ENCODE measurements at places on chromosomes 16 and 17.

- DNase-seq = no peak
Observed at GRCh38 chr17:17990282-17990681, 17.6 kb downstream of the DRC3 start.

DNA sequence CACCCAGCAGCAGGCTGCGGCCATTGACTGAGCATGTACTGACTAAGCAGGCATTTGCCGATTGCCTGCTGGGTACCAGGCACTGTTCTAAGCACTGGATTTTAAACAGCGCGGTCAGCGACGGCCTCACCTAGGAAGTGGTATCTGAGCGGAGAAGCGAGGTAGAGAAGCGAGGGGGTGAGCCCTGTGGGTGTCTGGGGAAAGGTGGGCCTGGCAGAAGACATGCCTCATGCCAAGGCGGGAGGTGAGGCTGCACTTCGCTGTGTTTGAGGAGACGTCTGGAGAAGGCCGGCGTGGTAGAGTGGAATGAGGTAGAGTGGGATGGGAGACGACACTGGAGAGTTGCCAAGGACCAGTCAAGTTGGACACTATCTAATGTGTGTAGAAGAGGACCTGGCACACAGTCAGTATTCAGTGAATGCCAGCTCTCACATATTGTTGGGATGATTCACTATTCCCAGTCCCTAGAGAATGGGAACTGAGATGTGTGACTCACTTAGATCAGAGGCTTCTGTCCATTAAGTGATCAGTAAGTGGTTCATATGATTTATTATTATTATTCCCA lies 14.4 kb downstream of the SYCE1L start:
- DNase-seq = no peak

DNA sequence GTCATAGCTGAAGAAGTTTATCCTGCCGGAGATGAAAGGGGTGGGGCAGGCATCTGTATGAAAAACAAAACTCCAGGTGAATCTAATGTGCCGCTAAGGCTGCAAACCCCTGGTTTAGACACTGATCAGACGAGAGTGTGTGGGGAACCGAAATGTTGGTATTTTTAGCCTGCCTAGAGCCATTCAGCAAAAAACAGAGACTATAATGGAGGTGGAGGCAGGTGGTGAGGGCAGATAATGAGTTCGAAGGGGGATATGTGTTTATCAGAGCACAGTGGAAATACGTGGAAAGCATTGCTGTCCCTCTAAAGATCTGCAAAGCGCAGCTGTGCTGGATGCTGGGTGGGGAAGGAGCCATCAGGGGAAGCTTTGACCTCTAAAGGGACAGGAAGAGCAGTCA lies 127.5 kb upstream of the WSCD1 start:
- DNase-seq = no peak

- no peak for DNase-seq
Observed at GRCh38 chr16:68403177-68403576, 45.1 kb downstream of the SMPD3 start.

DNA sequence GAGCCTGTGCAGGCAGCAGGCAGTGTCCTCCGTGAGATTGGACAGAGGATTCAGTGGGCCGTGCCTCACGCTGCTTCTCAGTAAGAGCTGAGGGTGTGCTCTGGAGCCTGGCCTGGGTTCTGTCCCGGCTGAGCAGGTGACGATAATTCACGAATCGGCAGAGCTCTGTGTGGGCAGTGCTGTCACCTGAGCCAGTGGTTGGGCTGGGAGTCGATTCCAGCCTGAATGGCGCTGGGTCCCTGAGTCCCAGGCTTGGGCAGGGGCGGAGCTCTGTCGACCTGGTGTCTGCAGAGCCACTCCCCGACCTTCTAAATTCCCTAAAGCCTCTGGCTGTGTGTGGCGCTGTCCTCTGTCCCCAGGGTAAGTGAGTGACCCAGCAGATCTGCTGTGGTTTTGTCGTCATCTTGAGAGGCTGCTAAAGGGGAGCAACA lies 8.4 kb downstream of the ACSF3 start:
- DNase-seq = no peak

DNA sequence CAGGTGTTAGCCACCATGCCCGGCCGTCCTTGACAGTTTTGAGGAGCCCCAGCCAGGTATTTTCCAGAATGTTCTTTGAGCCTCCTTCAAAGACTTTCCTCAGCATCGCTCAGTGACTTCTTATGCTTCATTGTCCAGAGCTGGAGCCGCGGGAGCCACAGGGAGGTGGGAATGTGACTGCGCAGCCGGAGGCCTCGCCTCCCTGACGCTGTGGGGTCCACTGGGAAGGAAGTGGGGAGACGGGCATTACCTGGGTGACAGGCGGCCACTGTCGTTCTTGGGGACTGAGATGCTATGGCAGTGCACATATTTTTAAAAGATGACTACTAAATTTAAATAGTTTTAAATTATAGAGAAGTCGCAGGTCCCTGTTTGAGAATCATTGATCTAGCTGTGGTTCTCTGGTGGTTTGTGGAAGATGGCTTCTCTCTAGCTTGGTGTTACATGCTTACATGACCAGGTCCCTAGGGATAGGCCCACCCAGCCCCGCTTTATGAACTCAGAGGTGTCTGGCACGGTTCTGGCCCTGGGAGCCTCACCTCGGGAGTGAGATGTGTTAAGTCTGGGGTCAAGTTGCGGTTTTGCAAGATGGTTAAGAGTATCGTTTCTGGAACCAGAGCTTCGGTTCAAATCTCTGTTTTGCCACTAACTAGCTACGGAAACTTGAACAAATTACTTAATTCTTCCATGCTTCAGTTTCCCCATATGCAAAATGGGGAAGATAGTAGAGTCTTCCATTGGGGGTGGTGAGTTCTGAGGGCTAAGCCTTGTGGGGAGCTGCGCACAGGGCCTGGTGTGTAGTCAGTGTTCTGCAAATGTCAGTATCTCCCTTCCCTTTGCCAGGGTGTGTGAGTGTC lies 53.0 kb downstream of the ATP2C2 start:
- no peak for DNase-seq

DNA sequence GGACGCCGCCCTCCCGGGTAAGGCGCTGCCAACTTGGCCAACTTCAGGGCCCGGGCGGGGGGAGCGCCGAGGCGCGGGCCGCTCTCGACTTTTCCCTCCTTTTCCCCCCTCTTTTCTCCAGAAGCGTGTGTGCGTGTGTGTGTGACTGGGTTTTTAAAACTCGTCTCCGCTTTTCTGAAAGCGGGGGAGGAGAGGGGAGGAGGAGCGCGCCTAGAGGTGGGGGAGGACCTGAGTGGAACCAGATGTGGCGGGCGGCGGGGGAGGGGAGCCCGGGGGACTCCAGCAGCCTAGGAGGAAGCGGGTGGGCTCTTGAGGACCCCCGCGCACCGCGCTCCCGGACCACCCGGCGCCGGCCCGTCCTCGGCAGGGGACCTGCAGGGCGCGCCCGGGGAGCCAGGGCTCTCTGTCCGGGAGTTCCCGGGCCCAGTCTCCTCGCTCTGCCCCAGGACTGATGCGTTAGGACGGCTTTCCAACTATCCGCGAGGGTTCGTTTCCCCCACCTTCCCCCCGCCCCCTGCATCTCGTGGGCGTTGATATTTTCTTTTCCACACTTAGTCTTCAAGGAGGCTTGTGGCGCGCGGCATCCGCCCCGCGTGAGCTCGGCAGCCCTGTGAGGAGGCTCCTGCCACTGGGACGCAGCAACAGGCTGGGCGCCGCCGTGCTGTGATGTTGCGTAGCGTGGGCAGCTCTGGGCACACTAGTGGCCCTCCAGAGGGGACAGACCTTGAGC lies 599 bp downstream of the MRC2 start:
- peak; percentile 81 for DNase-seq

- peak; percentile 91 for DNase-seq
Observed at GRCh38 chr17:4948166-4948930, at the start of gene PFN1. TSS of gene PFN1 (minus strand) at chr17:4948530. CDS start at chr17:4948394, 136 bp downstream.

GRCh38 chr16:76226011-76226410 lies 51.2 kb upstream of the CNTNAP4 start:
- DNase-seq = no peak

DNA sequence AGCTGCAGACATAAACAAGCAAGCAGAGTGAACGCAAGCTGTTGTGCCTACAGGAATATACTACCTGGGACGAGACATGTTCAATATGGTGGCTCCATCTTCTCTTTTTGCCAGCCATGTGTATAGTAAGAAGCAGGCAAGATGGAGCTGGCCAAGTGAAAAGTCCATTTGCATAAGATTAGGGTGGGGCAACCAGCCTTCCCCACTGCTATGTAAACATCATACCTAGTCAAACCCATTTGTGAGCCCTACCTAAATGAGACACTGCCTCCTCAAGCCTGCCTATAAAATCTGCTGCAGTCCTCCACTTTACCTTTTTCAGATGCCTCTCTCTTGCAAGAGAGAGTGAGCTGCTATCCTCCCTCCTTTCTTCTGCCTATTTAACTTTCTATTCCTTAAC lies 370.1 kb upstream of the PMFBP1 start:
- no peak for DNase-seq

- DNase-seq = no peak
Observed at GRCh38 chr17:29007860-29008455, 2.1 kb upstream of the SEZ6 start.

- no peak for DNase-seq
Observed at GRCh38 chr16:4321286-4322120, 5.6 kb downstream of the GLIS2 start.

GRCh38 chr17:81221371-81221841 lies 1.4 kb downstream of the CEP131 start:
- DNase-seq = no peak

DNA sequence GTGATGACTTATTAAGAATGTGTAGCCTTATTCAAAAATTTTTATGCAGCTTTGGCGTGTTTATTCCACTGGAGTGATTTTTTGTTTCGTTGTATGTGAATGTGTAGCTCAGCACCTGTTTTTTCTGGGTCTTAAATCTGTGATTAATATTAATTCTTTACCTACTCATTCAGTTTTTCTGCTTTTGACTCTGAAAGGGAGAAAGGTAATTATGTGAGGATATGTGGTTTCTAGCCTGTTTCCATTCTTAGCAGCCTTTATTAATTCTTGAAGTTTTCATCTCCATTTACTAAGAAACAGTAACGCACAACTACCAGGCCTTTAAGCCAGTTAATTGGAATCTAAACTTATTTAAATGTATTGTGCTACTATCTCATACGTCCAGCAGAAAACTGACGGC lies 7.0 kb downstream of the HEATR3 start:
- DNase-seq = no peak

DNA sequence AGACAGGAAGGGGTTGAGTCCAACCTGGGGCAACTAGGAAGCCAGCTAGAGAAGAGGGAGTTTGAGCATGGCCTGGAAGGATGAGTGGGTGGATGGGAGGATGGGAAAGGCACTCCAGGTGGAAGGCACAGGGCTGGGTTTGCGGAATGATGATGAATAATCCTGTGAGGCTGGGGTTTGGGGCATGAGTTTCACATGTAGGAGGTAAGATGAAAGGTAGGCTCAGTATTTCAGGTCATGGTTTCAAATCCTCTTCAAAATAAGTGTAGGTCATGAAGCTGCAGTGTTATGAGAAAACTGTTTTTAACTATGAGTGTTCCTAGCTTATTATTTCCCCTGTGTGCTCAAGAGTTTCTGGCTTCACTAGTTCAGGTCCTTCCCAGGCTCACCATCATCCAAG lies 130.3 kb downstream of the SKAP1 start:
- no peak for DNase-seq

GRCh38 chr17:3765981-3766380 lies 35.0 kb downstream of the ITGAE start:
- no peak for DNase-seq

- no peak for DNase-seq
Observed at GRCh38 chr17:27310565-27311110, 16.7 kb downstream of the WSB1 start.

- no peak for DNase-seq
Observed at GRCh38 chr17:9811537-9811936, 10.3 kb downstream of the GSG1L2 start.

DNA sequence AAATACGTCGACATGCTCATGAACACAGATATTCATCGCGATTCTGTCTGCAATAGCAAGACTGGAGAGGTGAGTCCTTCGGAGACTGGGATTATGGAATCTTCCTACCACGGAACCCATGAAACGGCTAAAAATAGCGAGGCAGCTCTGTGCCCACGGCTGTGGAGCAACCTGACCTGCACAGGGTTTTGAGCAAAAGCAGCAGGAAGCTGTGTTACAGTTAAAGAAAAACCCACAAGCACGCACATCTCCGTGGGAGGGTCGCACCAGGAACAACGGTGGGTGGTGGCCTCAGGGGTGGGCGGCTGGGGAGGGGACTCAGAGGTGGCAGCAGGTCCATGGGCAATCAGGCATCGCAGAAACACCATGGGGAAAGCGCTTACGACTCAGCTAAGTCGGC lies 24.8 kb downstream of the SLC38A10 start:
- DNase-seq = no peak

- no peak for DNase-seq
Observed at GRCh38 chr17:58306131-58306951, 22.3 kb downstream of the TSPOAP1 start.

- peak; percentile 99 for DNase-seq
Observed at GRCh38 chr17:17591355-17592298, at the start of gene PEMT. TSS of gene PEMT (minus strand) at chr17:17591708. CDS start at chr17:17591626, 82 bp downstream.

DNA sequence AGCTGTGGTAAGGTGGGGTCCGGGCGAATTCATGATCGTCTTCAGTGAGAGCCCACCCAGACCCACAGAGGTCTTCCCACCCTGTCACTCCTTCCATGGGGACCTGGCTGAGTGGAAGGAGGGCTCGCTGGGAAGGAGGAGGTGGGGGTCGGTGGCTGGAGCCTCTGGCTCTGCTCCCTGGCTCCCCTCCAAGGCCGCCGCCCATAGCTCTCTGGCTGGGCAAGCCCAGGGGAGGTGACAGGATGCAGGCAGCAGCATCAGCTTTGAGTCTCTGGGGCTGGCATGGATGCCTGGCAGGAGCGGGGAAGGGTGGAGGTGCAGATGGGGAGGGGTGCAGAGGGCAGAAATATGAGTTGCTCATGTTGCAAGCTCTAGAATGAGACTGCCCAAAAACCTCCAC lies 147.0 kb downstream of the ENGASE start:
- no peak for DNase-seq

DNA sequence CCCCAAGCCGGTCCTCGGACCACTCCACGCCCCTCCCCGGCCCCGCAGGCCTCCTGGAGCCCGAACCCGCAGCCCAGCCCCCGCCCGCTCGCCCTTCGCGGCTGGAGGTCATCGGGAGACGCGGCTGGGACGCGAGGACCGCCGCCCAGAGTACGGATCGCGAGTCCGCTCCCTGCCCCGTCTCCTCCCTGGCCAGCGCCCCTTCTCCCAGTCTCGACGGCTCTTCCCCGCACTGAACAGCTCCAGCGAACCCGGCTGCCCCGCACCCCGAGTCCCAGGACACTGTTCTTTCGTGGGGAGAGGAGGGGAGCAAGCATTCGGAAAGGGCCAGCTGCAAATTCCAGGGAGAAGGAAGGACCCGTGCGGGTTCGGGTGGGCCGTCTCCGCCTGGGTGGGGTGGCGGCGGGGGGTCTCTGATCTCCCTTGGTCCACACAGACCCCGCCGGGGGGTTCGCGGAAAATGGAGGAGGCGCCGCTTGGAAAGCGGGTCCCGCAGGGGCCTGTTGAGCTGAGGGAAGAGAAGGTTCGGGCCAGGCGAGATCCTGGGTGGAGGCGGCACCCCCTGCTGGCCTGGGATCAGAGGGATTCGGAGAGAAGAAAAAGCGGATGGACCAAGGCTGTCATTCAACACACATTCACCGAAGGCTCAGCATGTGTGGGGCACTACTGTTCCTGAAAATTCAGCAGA lies 632 bp upstream of the RTN4RL1 start:
- peak; percentile 88 for DNase-seq
